ENCODE measurements at places on chromosomes 13 and 19. TPM values are rescaled to one million over a fixed set of nuclear protein-coding genes. Genes with fewer than 3 reads are reported as not detected.

GRCh38 chr13:77480066-77480465 lies 55.4 kb upstream of the SCEL start:
- no peak for DNase-seq

DNA sequence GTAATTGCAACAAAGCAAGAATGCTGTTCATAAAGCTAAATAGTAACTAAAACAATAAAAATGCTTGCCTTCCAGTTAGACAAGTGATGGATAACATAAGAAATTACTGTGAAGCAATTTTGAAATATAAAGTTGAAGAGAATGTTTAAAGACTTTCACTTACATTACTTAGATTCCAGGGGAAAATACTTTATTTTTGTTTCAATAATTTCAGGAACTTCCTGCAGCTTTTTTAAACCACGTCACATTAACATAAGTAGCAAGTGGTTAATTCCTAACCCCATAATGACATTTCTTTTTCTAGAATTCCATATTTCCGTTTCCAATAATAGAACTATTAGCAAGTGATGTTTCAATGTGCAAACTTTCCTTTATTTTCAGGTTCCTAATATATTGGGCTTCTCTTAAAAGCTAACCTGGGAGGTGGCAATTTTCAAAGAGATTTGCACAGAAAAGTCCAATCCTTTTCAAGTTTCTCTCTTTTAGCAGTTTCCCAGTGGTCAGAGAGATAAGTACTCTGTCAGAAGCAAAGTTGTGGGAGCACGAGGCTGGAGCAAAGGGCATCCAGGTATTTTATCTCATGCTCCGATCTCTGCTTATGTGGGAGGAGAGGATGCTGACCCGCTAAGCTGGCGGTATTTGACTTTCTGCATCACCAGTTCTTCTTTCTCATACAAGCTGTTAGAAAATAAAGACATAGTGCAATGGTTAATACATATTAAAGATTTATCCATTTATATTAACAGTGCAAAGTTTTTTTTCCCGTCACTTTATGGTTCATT lies 1025.3 kb downstream of the EFNB2 start:
- no peak for DNase-seq

GRCh38 chr13:75825594-75825993 lies 189.5 kb downstream of the LMO7 start:
- no peak for DNase-seq

GRCh38 chr19:52570000-52570861 lies at the start of gene ZNF701:
ZNF701 (plus strand) TSS chr19:52570287; CDS start chr19:52574148, 3,861 bp downstream.
- DNase-seq = peak; percentile 98

- DNase-seq = no peak
Observed at GRCh38 chr19:1510807-1511206, 2.0 kb downstream of the ADAMTSL5 start.

IGSF23 gene
- total RNA-seq = not detected

EBI3 gene
- 3.0 TPM for total RNA-seq

EDNRB gene
- total RNA-seq = 31.1 TPM

GSX1 gene
- total RNA-seq = not detected
